Progenitor cell of endocrine pancreas (in vitro differentiated cells): ENCODE measurements at places on chromosomes 16 and 17. TPM values are rescaled to one million over a fixed set of nuclear protein-coding genes. Genes with fewer than 3 reads are reported as not detected.

DNA sequence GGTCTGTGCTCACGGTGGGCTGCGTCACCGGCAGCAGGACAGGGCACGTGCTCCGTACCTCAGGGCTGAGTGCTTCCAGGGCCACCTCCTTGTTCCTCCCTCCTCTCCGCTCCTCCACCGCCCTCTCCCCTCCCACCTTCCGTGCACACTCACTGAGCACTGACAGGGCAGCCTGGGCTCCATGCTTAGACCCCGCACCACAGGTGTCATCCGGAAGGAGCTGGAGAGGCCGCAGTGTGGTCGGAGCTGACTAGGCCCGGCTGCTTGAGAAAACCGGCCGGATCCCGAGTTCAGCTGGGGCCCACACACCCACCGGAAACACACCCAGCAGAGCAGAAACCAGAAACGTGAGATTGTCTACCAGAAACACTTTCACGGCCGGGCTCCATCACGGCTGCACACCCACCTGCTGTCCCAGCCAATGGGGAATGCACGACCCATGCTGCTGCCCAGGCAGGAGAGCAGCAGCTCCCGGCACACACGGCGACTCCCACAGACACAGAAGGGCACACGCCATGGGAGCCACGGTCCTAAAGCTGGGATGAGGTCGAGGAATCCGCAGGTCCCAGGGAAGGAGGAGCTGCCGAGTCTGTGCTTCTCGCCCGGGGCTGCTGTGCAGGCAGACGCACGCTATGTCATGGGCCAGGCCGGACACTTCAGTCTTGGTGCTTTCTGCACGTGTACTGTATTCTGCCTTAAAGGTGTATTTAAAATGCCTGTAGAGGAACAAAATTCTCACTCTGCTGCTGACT is 55.0 kb upstream of the ZNF469 start:
- H3K27ac ChIP-seq: no peak overlapping the region
- H3K4me1 ChIP-seq: no peaks in the 10 kb centered on the region
- no peak for DNase-seq
- H3K4me3 ChIP-seq: no peak overlapping the region

DNA sequence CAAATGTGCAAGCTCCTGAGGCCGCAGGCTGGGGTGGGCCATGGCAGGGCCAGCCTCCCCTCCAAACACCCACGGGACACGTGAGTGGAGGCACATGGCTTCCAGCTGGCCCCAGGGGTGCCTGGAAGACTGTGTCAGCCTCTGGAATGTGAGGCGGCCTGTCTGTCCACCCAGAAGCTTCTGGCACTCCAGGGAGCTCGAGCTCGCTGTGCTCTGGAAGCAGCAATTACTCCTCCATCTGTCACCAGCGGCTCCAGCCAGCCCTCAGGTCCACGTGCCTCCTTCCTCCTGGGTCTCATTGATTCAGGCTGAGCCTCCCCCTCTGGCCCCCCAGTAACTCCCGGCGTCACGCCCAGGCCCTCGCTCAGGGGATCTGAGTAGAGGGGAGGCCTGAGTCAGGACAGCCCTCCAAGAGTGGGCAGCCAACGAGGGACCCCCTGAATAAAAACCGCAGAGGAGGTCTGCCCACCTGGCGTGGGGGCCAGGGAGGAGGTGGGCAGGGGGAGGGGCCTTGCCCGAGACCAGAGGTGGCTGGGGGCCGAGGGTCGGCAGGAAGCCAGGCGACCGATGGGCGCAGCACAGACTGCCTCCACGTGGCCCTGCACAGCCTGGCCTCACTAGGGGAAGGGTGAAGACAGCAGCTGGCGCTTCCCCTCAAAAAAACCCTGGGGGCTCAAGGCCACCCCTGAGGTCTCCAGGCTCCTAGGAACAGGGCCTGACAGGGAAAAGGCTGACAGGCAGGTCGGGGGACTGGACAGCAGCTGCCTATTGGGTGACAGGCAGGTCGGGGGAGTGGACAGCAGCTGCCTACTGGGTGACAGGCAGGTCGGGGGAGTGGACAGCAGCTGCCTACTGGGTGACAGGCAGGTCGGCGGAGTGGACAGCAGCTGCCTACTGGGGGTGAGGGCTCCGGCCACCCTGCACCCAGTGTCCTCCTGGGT is 11.9 kb downstream of the PIEZO1 start:
- H3K4me3 ChIP-seq: no peak overlapping the region
- H3K27ac ChIP-seq: peak overlapping the region; percentile 67
- peaks cover 2% of the 10 kb centered on the region for H3K27me3 ChIP-seq
- H3K36me3 ChIP-seq: no peaks in the 10 kb centered on the region
- no peak for DNase-seq

DNA sequence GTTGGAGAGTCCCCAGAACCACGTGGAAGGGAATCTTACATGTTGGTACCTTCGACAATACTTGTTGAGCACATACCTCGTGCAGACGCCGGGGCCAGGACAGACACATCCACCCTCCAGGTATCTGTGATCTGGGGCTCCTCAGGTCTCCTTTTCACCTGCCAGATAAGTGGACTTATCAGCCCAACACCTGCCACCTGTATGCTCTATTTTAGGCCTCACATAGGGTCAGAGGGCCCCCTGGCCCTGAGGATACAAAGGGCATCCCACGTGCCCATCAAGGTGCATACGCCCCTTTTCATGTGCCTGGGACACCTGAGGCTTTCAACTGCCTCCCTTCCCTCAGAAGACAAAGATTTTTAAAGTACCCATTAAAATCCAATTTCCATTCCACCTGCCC is 212.7 kb downstream of the MRTFB start:
- peaks cover 20% of the 10 kb centered on the region for H3K4me1 ChIP-seq
- peak overlapping the region; percentile 55 for H3K4me3 ChIP-seq
- H3K27me3 ChIP-seq: peaks cover 2% of the 10 kb centered on the region
- no peak overlapping the region for H3K27ac ChIP-seq

GRCh38 chr16:81548876-81549546 is 104.4 kb downstream of the CMIP start:
- no peak overlapping the region for H3K4me3 ChIP-seq
- DNase-seq: peak; percentile 22
- peaks cover 48% of the 10 kb centered on the region for H3K4me1 ChIP-seq
- H3K36me3 ChIP-seq: no peaks in the 10 kb centered on the region
- H3K27me3 ChIP-seq: no peaks in the 10 kb centered on the region

GRCh38 chr16:26701243-26701886 is 365.4 kb upstream of the C16orf82 start:
- DNase-seq: no peak
- H3K36me3 ChIP-seq: no peaks in the 10 kb centered on the region
- H3K27me3 ChIP-seq: peaks cover 3% of the 10 kb centered on the region
- no peak overlapping the region for H3K27ac ChIP-seq

DNA sequence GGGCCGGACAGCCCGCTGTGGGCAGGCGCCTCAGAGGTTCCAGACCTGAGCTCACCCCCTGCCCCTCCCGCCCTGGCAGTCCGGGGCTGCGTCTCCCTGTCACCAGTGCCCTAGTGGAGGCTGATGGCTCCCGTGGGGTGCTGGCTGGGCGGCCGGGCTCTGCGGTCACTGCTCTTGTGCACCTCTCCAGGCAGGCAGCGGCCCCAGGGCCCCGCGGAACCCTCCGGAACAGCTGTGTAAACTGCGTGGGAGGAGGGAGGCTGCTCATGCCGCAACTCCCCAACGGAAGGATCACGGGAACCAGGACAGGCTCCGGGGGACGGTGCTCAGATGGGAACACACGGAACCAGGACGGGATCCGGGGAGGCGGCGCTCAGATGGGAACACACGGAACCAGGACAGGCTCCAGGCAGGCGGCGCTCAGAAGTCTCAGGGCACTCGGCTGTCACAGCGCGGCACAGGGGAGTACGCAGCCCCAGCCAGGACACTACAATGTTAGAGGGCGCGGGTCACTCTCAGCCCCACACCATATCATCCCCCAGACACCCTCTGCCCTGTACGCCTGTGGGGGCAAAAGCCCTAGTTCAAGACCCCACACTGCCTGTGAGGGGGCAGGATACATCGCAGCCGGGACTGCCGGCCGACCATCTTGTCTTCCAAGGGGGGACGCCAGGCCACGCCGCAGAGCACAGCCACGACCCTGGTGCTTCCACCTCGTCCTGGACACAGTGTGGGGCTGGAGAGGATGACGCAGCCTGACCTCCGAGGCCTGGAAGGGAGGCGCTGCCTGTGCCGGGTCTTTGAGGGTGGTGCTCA is 74.0 kb upstream of the GNG13 start:
- H3K4me3 ChIP-seq: no peak overlapping the region
- no peak for DNase-seq
- no peaks in the 10 kb centered on the region for H3K4me1 ChIP-seq
- peaks cover 2% of the 10 kb centered on the region for H3K36me3 ChIP-seq
- H3K27ac ChIP-seq: no peak overlapping the region

- no peaks in the 10 kb centered on the region for H3K36me3 ChIP-seq
- DNase-seq: no peak
- H3K27me3 ChIP-seq: no peaks in the 10 kb centered on the region
Measured at GRCh38 chr17:78738278-78738677, 43.8 kb downstream of the CYTH1 start.

DNA sequence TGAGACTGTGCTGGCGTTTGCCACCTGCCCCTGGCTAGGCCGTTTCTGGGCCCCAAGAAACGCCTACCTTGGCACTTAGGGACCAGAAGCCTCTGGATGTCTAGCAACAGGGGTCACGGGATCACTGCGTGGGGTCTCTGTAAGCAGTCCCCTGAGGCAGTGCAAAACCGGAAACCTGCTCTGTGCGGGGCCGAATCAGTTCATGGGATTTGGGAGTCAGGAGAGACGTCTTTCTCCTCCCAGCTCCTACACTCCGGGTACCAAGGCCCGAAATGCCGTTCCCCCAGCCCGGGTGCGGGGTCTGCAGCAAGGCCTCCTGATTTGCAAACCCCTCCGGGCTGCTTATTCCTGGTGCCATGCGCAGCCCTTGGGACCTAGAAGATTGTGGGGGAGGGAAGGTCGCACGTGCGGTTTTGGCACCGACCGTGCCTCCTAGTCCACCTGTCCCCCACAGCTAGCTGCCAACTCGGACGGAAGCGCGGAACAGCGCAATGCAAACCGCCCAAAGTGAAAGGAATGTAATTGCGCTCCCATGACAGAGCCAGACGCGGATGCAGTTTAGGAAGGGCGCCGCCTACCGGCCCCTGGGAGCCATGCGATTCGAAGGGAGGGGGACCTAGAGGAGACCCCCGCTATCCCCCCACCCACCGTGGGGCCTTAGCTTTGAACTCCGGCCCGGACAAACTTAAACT is 6.5 kb downstream of the IRX5 start:
- H3K4me1 ChIP-seq: peaks cover 10% of the 10 kb centered on the region
- peak overlapping the region; percentile 42 for H3K4me3 ChIP-seq
- H3K27ac ChIP-seq: no peak overlapping the region
- H3K27me3 ChIP-seq: peaks cover 91% of the 10 kb centered on the region
- DNase-seq: peak; percentile 56

DNA sequence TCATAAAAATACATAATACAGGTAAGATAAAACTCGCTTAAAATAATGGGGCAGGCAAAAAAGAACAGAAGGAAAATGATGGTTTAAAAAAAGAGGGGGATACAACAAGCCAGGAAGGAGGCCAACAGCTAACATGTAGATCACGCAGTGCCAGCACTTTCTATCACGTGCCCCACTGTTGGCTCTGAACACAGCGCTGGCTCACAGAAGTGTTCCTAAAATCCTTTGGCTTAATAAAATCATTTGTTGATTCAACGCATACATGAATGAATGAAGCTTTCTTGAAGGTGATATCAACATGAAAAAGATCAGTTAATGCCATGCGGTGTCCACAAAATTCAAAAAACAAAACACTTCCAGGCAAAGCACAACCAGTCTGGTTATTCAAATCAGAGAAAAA is 8.5 kb downstream of the ITGAE start:
- H3K4me3 ChIP-seq: no peak overlapping the region
- peaks cover 7% of the 10 kb centered on the region for H3K4me1 ChIP-seq
- no peak for DNase-seq
- no peaks in the 10 kb centered on the region for H3K27me3 ChIP-seq
- no peaks in the 10 kb centered on the region for H3K36me3 ChIP-seq

- H3K36me3 ChIP-seq: no peaks in the 10 kb centered on the region
- H3K4me3 ChIP-seq: no peak overlapping the region
- DNase-seq: no peak
- no peaks in the 10 kb centered on the region for H3K4me1 ChIP-seq
- no peaks in the 10 kb centered on the region for H3K27me3 ChIP-seq
Measured at GRCh38 chr17:42039794-42040763, 10.3 kb downstream of the C17orf113 start.

DNA sequence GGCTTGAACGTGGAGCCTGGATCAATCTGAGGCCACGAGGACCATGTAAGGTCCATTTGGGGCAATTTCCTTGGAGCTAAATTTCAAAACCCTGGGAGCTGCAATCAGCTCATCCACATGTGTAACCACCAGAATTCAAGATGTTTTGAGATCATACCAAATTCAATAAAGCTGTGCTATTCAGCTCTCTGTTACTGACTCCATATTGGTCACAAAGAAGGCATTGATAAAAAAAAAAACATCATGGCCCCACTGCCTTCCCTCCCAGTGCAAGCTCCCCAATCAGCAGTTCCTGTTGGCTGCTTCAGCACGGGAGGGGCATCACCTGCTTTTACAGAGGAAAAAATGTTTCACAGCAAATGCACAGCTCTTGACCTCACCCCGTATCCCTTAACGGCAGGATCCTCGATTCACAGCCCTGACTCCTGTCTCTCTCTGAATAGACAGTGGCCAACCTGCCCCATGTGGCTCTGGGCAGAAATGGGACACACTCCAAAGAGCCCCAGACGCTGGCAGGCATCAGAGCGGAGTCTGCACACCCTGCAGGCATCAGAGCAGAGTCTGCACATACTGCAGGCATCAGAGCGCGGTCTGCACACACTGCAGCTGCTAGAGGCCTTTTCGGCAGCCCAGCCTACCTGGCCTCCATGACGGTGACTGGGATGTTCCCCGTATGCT is 37.1 kb downstream of the FANCA start:
- no peak overlapping the region for H3K27ac ChIP-seq
- no peaks in the 10 kb centered on the region for H3K27me3 ChIP-seq
- no peak overlapping the region for H3K4me3 ChIP-seq
- no peaks in the 10 kb centered on the region for H3K4me1 ChIP-seq
- H3K36me3 ChIP-seq: peaks cover 12% of the 10 kb centered on the region

- H3K27me3 ChIP-seq: no peaks in the 10 kb centered on the region
- no peak for DNase-seq
Measured at GRCh38 chr16:83925957-83926725, 26.9 kb upstream of the OSGIN1 start.

GRCh38 chr17:48989100-48989499 is 8.1 kb upstream of the IGF2BP1 start:
- H3K27me3 ChIP-seq: no peaks in the 10 kb centered on the region
- H3K36me3 ChIP-seq: no peaks in the 10 kb centered on the region
- no peak overlapping the region for H3K27ac ChIP-seq

Gene IRX3
- total RNA-seq: 4.1 and 4.5 TPM in 2 replicates

- peak overlapping the region; percentile 78 for H3K4me3 ChIP-seq
- no peak for DNase-seq
- H3K4me1 ChIP-seq: peaks cover 23% of the 10 kb centered on the region
- H3K36me3 ChIP-seq: no peaks in the 10 kb centered on the region
Measured at GRCh38 chr16:21598206-21598605, 1.2 kb upstream of the METTL9 start.

GRCh38 chr16:66970775-66971720 is 10.0 kb downstream of the CES3 start:
- DNase-seq: no peak
- H3K36me3 ChIP-seq: no peaks in the 10 kb centered on the region
- no peaks in the 10 kb centered on the region for H3K4me1 ChIP-seq
